ENCODE measurements at places on chromosomes 2 and 18.

GRCh38 chr2:203820969-203821368 lies 46.6 kb upstream of the CTLA4 start:
- no peak for DNase-seq

- no peak for DNase-seq
These were observed 928.5 kb upstream of the CELF4 start for GRCh38 chr18:38494065-38494464.

GRCh38 chr2:3628800-3629199 lies 29.2 kb upstream of the ALLC start:
- DNase-seq, result no peak

DNA sequence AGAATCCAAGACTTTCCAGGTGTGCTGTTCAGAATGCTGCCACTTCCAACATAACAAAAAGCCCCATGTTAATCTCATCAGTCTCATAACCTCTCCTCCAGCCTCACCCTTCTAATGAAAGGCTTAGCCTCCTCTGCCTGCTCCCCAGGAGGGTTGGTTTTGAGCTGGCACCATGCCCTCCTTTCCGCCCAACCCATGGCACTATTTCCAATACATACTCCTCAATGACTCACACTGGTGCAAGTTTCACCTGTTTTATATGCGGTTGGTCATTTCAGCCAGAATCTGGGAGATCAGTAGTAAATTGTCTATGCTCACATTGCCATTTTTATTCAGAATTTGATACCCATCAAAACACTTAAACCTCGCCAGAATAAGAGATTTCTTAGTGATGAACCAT lies 157.6 kb upstream of the NRP2 start:
- DNase-seq, result no peak

- peak; percentile 13 for DNase-seq
These were observed 94.9 kb upstream of the PAPOLG start for GRCh38 chr2:60661073-60661738.

GRCh38 chr2:45935791-45936622 lies 284.5 kb downstream of the PRKCE start:
- DNase-seq, result peak; percentile 96

DNA sequence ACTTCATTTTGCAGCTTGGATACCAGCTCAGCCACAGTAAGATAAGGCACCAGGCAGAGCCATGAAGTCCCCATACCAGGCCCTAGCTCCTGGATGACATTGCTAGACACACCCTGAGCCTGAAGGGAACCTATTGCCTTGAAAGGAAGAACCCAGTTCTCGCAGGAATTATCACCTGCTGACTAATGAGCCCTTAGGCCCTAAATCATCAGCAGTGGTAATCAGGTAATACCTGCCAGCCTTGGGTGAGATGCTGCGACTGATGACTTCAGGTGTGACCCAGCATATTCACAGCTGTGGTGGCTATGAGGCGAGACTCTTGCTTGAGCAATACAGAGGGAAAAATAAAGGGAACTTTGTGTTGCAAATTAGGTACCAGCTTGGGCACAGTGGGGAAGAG lies 24.9 kb downstream of the CLK1 start:
- no peak for DNase-seq

All from inflammatory macrophage treated with lipopolysaccharide for 1 hour (primary cell).